ENCODE measurements at places on chromosomes 6 and 20.

DNA sequence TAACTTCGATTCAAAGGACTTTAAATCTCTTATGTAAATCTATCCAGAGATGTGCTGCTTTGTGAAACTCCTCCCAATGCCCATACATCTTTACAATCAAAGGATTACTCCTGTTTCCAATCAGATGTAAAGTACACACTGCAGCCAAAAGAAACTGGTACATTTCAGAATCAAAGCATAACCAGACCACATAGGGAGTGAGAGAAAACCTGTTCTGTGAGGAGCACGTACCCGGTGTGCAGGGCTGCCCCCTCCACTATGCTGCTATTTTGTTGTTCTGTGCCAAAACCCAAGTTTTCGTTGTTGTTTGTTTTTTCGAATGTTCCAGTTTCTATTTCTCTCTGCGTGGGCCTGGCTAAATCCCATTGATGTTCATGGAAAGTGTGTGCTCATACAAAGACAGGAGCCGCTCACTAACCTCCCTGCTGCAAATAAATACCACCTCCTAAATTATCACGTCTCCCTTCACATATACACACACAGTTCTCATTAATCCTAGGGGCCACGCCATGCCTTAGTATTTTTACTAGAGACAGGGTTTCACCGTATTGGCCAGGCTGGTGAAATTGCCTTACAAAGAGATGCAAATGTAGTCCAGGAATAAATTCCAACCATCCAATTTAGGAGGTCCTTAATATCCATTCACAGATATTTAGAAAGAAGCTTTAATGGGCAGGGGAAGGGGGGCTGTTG, 52.9 kb downstream of the ATP9A start:
- no peak for DNase-seq

- peak; percentile 14 for DNase-seq
Observed at GRCh38 chr6:35719830-35720733, 16.8 kb upstream of the ARMC12 start.

DNA sequence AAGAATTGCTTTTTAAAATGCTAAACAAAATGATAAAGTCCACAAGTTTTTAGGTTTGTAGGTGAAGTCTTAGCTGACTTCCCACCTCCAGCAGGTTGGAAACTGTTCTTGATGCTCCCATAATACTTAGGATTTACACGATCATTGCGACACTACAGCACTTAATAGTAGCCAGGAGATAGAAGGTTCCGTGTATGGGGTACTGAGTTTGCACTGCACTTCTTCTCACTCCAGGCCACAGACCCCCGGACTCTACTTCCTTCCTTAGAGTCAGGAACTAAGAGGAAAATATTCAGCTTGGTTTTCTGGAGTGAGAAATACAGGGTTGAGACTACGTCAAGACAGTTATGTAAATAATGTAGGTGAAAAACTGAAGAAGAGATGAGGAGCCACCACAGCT, 56.1 kb upstream of the SGK1 start:
- no peak for DNase-seq

DNA sequence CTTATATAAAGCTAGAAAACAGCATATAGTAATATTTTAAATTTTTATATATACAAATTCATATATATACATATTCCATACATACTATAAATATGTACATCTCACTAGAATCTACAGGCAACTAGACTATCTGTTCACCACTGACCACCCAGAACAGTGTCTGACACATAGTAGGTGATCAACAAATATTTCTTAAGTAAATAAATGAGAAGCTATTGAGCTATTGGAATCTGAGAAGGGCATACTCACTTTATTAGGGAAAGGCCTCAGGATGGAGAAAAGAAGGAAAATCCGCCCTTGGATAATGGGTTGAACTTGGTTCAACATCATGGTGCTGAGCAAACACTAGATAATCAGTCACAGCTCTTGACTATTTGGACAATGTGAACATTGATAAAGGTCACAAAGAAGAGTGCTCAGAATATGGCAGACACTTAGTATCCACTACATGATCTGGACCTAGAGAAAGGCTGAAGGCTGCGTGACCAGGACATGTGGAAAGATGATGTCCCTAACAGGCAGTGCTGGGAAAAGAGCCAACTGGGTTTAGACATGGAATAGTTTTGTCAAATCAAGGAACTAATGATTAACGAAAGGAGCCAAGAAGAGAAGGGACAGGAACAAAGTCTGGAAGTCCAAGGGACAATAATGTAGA, 186.1 kb downstream of the TASP1 start:
- DNase-seq: no peak

- no peak for DNase-seq
Observed at GRCh38 chr6:45278367-45278766, 49.8 kb upstream of the RUNX2 start.

DNA sequence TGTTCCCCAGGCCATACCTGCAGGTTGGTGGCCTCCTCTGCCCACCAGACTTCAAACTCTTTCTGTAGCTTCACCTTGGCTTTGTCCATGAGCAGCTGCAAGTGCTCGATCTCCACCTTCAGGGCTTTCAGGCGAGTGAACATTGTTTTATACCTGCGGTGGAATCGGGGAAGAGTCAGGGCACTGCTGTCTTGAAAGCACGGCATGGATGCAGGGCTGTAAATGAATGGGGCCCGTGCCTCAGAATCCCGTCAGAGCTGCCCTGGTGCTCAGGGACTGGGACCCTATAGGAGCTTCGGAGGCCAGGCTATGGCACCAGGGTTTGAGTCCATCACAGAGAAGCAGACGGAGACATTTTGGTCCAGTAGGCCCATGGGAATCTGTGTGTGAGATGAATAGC, 37.9 kb upstream of the KCNK16 start:
- DNase-seq: no peak

DNA sequence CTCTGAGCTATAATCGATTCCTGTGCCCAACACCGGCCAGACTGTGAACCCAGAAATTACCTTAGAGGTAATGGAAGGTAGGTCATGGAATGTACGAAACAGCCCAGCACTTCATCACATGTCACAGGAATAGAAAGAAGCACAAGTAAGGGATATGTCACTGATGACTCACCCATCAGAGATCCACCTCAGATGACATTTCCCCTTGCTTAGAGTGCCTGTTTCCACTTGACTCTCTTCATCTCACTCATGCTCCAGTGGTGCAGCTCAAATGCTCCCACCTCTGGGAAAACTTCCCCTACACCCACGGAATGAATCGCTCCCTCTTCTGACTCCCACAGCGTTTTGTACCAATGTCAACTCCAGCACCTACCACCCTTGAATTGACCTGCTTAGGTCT, 381.6 kb upstream of the CNR1 start:
- no peak for DNase-seq

- peak; percentile 14 for DNase-seq
Observed at GRCh38 chr6:45422503-45423110, 44.9 kb upstream of the SUPT3H start.

DNA sequence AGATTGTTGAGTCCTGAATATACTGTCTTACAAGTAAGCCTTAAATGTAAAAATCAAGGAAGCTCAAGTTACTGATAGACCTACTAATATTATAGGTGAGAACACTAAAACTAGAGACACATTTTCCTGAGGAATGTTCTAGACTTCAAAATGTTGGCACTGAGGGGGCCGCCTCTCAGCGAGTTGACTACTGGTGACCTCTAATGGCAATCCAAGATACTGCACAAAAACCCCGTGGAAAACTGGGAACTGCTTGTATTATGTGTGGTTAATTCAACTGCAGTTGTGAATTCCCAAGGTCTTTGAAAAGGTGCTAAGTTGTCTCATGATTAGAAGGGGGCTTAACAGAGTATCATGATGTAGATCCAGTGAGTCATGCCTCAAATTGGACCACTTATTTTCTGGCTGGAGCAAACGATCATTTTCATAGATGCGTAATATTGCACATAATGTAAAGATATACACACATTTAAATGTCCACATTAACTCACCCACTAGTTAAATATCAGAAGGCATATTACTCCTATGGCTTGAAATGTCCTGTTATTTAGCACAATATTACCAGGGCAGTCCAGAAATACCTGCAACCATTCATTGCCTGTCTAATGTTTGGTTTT, 336.2 kb downstream of the FOXA2 start:
- peak; percentile 17 for DNase-seq

DNA sequence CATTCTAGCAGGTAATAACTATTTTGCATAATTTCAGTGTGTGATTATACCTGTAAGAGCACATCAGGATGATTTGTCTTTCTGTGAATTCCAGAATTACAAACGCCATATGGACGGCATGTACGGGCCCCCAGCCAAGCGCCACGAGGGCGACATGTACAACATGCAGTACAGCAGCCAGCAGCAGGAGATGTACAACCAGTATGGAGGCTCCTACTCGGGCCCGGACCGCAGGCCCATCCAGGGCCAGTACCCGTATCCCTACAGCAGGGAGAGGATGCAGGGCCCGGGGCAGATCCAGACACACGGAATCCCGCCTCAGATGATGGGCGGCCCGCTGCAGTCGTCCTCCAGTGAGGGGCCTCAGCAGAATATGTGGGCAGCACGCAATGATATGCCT, 122.7 kb downstream of the TMEM242 start:
- DNase-seq: no peak

DNA sequence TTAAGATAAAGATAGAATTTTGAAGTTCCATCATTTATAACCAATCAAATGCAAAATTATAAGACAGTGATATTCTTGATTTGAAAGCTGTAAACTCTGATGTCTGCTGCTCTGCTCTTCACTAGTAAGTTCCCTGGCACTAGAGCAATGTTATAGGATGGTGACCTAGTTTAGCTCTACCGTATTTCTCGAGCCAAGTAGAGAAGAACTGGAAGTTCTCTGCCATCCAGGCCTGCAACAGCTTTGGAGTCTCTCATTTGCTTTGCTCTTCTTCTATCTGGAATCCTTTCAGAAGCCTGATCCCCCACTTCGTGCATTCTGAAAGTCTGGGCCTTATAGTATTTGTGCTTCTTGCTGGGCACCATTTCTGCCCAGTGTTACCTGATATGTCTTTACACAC, 100.3 kb downstream of the PLCB1 start:
- no peak for DNase-seq

DNA sequence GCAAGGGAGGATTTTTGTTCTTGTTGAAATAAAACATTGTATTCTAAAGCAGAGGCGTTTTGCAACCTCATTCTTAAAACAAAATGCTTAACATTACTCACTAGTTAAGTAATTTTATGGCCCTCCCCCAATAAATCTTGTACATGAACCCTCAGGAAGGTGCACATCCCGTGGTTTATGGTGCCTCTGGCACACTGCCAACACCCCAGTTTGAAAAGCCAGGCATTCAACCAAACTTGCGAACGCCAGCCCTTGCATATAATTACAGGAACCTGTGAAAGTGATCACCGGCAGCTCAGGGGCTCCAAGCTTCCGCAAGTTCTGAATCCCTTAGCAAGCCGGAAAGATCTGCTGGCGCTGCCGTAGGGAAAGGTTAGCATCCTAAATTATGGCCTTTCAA, 1109.0 kb upstream of the FLRT3 start:
- no peak for DNase-seq

GRCh38 chr20:6388671-6389197, 265.9 kb upstream of the FERMT1 start:
- DNase-seq: no peak

- DNase-seq: no peak
Observed at GRCh38 chr6:89339565-89339964, 13.0 kb downstream of the UBE2J1 start.

DNA sequence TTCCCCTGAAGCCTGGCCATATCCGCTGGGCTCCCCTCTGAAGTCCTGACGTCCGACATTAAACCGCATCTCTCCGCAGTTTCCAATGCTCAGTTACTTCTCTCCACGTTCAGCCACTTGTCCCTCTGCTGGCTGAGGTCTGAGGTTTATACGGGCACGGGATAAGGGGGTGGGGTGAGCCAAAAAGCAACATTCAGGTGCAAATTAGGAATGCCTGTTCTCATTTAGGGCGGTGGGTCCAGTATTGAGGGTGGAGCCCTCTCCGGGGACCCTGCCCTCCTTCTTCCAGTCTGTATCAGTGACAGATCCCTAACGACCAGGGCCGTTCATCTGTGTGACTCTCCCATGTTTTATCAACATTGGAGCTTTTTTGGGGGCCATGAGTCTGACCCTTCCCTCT, 1454.4 kb downstream of the HACE1 start:
- DNase-seq: no peak

GRCh38 chr20:58753267-58753921, 60.8 kb downstream of the NPEPL1 start:
- DNase-seq: no peak

DNA sequence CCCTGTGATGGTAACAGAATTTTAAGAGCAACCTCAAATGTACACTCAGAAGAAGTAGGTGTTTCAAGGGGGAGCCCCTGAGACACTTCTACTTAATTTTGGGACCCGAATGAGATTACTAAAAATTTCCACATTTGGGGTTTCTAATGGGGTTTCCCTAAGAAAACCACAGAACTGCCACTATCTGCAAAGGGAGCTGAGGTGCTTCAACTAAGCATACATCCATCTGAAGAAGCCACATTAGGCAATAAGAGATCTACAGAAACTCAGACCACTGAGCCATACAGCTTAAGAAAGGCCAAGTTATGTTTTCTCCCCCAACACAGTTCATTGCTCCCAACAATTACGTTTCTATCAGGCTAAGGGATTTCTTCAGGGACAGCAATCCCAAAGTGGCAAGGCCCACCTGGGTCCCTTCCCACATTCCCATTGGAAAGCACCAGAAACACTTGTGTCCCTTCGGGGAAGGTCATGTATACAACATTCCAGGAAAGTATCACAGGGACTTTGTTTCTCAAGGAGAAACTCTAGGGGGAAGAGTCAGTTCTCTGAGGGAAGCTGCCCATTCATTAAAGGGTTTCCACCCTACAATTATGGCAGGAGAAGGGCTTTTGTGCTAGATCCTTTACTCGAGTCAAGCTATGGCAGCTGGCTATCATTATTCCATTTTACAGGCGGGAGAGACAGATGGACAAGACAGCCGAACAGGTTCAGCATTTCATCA, 5.0 kb downstream of the BCL2L1 start:
- DNase-seq: no peak

- DNase-seq: peak; percentile 46
Observed at GRCh38 chr6:51753635-51754034, 333.8 kb downstream of the PKHD1 start.

- no peak for DNase-seq
Observed at GRCh38 chr6:85078058-85078457, 313.7 kb upstream of the TBX18 start.

- no peak for DNase-seq
Observed at GRCh38 chr20:45948742-45949541, 14.5 kb downstream of the PCIF1 start.

DNA sequence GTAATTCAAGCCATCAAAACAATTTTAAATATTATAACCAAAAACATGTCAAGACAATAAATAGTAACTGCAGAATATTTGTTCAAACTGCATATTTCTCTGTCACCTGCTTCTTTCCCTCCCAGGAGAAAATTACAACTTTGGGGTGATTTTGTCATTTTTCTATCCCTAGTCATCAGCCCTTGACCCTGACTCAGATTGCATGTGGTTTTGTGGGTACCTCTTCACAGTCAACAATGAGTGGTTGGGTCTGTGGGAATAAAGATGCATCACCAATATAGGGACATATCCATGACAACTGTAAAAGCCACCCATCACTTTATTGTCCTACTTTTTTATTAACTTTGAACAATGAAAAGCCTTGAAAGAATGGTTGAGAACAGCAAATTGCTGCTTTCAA, 7.3 kb downstream of the COL10A1 start:
- DNase-seq: no peak
